ENCODE measurements at places on chromosomes 6 and 20. TPM values are rescaled to one million over a fixed set of nuclear protein-coding genes. Genes with fewer than 3 reads are reported as not detected.
A peak's percentile ranks its signal among the peaks of the same experiment; 100 is the strongest.

The DPPA5 gene
- total RNA-seq: not detected

The BMP2 gene
- not detected for total RNA-seq

The PRRT1 gene
- total RNA-seq: 0.13 TPM

DNA sequence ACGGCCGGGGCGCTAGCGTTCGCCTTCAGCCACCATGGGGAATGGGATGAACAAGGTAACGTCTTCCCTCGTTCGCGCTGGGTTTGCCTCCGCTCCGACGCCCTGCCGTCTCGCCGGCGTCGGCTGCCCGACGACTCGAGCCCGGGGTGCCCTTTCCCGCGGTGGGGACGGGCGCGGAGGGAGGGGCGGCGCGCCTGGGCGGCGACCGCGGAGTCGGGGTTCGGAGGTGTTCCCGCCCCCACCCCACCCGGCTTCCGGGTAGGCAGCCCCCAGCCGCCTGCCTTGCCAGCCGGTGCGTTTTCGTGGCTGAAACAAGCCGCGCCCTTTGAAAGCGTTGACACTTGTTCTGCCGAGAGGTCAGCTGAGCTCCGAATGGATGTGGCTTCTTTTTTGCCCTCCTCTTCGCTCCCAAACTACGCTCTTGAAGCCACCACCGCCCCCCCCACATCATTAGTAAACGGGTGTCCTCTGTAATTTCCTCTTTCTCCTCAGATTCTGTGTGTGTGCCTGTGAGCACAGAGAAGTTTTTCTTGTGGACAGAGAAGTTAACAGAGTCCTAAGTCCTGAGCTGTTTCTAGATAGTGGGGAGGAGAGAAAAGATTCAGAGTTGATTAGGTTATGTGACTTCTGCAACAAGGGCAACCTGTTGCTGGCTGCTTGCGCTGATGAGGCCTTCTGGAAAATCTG lies 362 bp downstream of the DUSP22 start:
- peak; percentile 89 for DNase-seq
- peaks cover 19% of the 10 kb centered on the region for H3K36me3 ChIP-seq
- H3K27me3 ChIP-seq: peaks cover 4% of the 10 kb centered on the region

The ADISSP gene
- 23.4 TPM for total RNA-seq

GRCh38 chr6:47135772-47136171 lies 93.6 kb upstream of the ADGRF1 start:
- no peak overlapping the region for H3K27ac ChIP-seq
- no peaks in the 10 kb centered on the region for H3K36me3 ChIP-seq
- no peak overlapping the region for H3K4me3 ChIP-seq
- DNase-seq: no peak
- no peaks in the 10 kb centered on the region for H3K27me3 ChIP-seq
- H3K4me1 ChIP-seq: no peaks in the 10 kb centered on the region

The TBCC gene
- total RNA-seq: 33.7 TPM

The CAGE1 gene
- not detected for total RNA-seq

The CDC5L gene
- total RNA-seq: 23.8 TPM

- DNase-seq: no peak
- H3K27ac ChIP-seq: no peak overlapping the region
- no peak overlapping the region for H3K4me3 ChIP-seq
- H3K4me1 ChIP-seq: no peaks in the 10 kb centered on the region
Observed at GRCh38 chr20:18851629-18852028, 38.0 kb downstream of the SCP2D1 start.

DNA sequence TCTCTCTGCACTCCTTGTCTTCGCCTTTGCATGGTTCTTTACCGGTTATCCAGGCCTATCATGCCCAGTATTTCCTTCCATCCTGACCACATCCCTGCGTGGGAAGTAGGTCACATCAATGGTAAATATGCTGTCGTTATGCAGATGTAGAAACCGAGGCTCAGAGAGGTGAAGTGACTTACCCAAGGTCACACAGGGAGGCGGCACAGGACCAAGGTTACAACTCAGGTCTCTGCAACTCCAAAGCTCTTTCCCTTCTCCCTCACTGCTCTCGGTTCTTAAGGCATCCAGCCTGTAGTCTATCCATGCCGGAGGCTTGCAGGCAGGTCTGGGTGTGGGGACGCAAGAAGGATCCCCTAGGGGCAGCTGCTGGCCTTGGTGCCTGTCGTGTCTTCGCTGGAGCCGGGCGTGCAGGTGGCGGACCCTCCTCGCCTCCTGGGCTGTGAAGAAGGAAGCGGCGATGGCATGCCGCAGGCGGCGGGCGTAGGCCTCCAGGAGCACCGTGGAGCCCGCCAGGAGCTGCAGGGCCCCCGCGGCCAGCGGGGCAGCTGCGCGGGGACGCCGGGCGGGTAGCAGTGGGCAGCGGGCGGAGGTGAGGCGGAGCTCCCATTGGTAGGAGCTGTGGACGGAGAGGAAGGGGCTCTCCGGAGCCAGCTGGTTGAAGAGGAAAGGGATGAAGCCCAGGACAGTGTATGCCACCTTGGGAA lies 9.1 kb downstream of the OCSTAMP start:
- H3K27ac ChIP-seq: no peak overlapping the region
- H3K36me3 ChIP-seq: no peaks in the 10 kb centered on the region
- no peak for DNase-seq
- no peak overlapping the region for H3K4me3 ChIP-seq
- H3K27me3 ChIP-seq: peaks cover 18% of the 10 kb centered on the region
- peaks cover 22% of the 10 kb centered on the region for H3K4me1 ChIP-seq

The KIF25 gene
- total RNA-seq: not detected

DNA sequence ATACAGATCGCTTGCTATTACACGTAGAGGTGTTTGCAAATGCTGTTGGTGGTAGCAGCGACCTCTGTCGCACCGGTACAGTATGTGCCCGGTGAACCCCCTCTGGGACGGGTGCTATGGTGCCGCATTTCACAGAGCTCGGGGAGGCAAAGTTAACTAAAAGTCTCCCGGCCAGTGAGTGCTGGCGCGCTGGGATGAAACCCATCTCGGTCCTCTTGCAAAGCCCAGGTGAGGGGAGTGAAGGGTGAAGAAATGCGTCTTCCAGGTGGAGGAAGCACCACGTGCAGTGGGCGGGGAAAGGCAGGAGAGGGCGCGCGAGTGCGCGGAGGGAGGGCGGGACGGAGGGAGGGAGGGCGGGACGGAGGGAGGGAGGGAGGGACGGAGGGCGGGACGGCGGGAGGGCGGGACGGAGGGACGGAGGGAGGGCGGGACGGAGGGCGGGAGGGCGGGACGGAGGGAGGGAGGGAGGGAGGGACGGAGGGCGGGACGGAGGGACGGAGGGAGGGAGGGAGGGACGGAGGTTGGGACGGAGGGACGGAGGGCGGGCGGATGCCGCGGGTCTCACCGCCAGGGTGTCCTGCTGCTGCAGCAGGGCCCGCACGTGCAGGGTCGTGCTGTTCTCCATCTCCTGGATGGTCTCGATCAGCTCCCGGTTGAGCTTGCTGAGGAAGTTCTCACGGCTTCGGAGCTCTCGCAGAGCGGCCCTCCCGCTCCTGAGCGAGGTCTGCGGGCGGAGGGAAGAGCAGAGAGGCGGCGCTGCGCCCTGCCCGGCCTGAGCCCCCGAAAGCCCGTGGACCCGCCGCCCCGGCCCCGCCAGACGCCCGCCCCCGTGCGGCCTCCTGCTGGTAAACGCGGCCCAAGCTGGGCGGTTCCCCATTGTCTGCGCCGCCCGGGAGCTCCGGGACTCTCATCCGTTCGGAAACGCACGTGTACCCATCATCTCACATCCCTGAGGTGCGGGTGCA lies 11.7 kb downstream of the C20orf96 start:
- peaks cover 8% of the 10 kb centered on the region for H3K36me3 ChIP-seq
- no peaks in the 10 kb centered on the region for H3K27me3 ChIP-seq
- DNase-seq: no peak

DNA sequence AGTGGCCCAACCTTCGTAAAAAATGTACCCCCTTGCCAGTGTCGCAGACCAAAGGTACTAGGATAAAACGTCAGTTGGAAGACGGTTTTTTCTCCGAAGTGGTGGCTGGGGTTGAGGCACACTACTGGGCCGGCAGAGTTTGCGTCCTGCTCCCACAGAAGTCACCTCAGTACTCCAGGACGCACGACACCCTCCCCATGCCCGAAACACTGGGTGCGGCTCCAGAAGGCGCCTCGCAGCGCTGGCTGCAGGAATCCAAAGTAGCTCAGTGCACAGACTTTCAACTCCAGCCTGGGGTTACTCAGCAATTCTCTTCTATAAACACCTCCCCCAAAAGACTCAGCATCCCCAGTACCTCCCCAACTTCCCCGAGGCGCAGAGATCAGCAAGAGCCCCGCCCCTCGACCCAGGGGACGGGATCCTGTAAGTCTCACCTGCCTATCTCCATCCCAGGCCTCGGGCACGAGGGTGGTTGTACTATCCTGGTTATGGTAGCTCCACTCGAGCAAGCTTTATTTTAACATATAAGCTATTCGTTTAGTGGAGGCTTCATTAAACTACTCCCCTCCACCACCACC lies 88.2 kb downstream of the ZFP64 start:
- DNase-seq: no peak
- H3K4me1 ChIP-seq: peaks cover 22% of the 10 kb centered on the region
- peaks cover 35% of the 10 kb centered on the region for H3K27me3 ChIP-seq
- no peaks in the 10 kb centered on the region for H3K36me3 ChIP-seq
- no peak overlapping the region for H3K27ac ChIP-seq

The FRS3 gene
- total RNA-seq: 4.0 TPM

The TJAP1 gene
- total RNA-seq: 36.6 TPM

The BCLAF1 gene
- total RNA-seq: 132 TPM

The SRMS gene
- total RNA-seq: not detected

- H3K36me3 ChIP-seq: no peaks in the 10 kb centered on the region
- no peak overlapping the region for H3K27ac ChIP-seq
- peaks cover 19% of the 10 kb centered on the region for H3K27me3 ChIP-seq
- H3K4me1 ChIP-seq: peaks cover 5% of the 10 kb centered on the region
Observed at GRCh38 chr6:158843751-158844683, 24.8 kb upstream of the EZR start.

DNA sequence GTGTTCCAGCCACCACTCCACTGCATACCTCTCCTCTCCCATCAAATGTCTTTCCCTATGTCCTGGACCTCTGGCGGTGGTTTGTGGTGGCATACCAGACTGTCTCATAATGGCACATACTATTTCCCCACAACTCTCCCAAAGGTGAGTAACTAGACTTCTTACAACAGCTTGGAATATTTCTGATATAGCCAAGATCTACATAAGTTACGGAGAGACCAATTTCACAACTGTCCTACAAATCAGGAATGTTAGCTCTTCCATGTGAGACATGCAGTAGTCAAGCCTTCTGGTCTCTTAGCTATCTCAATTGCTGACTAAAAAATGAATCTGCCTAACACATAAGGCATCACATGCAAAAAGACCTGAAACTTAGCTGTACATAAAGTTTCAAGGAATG lies 588.9 kb downstream of the RNF144B start:
- DNase-seq: no peak
- no peaks in the 10 kb centered on the region for H3K4me1 ChIP-seq
- no peak overlapping the region for H3K4me3 ChIP-seq
- no peaks in the 10 kb centered on the region for H3K36me3 ChIP-seq

DNA sequence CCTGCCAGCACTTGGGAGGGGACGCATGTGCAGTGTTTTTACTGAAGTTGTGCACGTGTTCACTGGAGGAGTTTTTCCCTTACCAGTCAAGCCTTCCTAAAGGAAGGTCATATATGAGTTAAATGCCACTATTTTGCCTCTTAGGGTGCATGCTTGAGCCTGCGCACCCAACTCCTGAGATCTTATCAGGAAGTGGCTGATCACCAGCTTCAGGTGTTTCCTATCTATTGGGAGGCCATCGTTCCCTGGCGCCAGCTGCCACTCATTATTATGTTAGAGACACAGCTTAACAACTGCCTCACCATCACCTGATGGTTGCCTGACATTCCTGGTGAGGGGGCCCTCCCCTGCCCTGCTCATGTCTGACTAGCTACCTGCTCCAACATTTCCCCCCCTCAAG lies 8.5 kb downstream of the ERVFRD-1 start:
- H3K27ac ChIP-seq: no peak overlapping the region
- H3K27me3 ChIP-seq: no peaks in the 10 kb centered on the region
- peaks cover 41% of the 10 kb centered on the region for H3K36me3 ChIP-seq
- H3K4me3 ChIP-seq: no peak overlapping the region

The SLC22A7 gene
- total RNA-seq: not detected

DNA sequence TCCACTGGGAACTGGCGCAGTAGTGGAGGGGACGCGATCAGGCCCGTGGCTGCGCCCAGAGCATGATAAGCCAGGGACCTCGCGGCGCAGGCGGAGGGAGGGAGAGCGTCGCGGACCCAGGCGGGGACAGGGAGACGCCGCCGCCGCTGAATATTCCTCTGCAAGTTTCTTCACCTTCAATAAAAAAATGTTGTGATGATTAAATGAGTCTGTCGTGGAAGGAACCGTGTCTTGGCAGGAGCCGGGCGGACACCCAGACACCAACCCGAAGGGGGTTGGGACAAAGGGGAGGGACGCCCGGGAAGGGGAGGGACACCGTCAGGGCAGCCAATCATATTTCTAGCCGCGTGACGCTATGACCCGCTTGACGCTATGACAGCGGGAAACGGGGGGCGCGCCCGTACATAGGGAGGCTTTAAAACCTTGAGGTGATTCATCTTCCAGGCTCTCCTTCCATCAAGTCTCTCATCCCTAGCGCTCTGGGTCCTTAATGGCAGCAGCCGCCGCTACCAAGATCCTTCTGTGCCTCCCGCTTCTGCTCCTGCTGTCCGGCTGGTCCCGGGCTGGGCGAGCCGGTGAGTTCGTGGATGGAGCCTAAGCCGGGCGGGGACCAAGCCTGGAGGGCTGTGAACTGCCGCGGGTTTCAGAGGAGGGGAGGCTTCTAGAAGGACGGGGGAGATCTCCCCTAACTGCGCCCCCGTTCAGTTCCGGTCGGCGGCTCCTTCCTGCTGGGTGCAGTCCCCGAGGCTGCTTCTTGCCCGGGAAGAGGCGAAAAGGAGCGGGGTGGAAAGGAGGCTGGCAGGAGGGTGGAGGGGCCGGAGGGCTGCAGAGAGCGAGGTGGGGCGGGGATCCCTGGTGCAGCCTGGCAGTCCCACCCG lies at the start of gene ULBP2:
Gene ULBP2, plus strand, starts transcription at position 432 of the 878 bp plus-strand sequence. Its CDS starts 59 bp downstream, at position 491.
- H3K27ac ChIP-seq: peak within 1 kb of the TSS; percentile 61
- peaks cover 3% of the 10 kb centered on the region for H3K36me3 ChIP-seq
- H3K27me3 ChIP-seq: peaks cover 75% of the 10 kb centered on the region
- H3K4me3 ChIP-seq: peak within 1 kb of the TSS; percentile 92

- peak overlapping the region; percentile 91 for H3K27ac ChIP-seq
- no peaks in the 10 kb centered on the region for H3K27me3 ChIP-seq
- peak overlapping the region; percentile 52 for H3K4me3 ChIP-seq
- H3K36me3 ChIP-seq: peaks cover 39% of the 10 kb centered on the region
- DNase-seq: peak; percentile 39
Observed at GRCh38 chr20:33554914-33555420, 65.1 kb downstream of the CBFA2T2 start.

- peaks cover 16% of the 10 kb centered on the region for H3K27me3 ChIP-seq
- no peak for DNase-seq
- no peak overlapping the region for H3K27ac ChIP-seq
- no peak overlapping the region for H3K4me3 ChIP-seq
- no peaks in the 10 kb centered on the region for H3K36me3 ChIP-seq
Observed at GRCh38 chr20:50708845-50709635, 17.7 kb upstream of the RIPOR3 start.

The HAO1 gene
- not detected for total RNA-seq

- H3K27me3 ChIP-seq: peaks cover 6% of the 10 kb centered on the region
- no peak overlapping the region for H3K4me3 ChIP-seq
- no peaks in the 10 kb centered on the region for H3K36me3 ChIP-seq
- DNase-seq: no peak
- H3K4me1 ChIP-seq: peaks cover 10% of the 10 kb centered on the region
- no peak overlapping the region for H3K27ac ChIP-seq
Observed at GRCh38 chr6:112050429-112050828, 3.5 kb upstream of the CCN6 start.

GRCh38 chr20:61560361-61560853 lies 308.3 kb downstream of the CDH4 start:
- no peaks in the 10 kb centered on the region for H3K36me3 ChIP-seq
- no peaks in the 10 kb centered on the region for H3K4me1 ChIP-seq
- no peak overlapping the region for H3K4me3 ChIP-seq
- DNase-seq: no peak
- no peak overlapping the region for H3K27ac ChIP-seq

Data from activated CD4-positive, alpha-beta memory T cell treated with anti-CD3 and anti-CD28 coated beads, Interleukin-2, amount 10 ng/mL, durations not matched to agents 7 days and 5 days (primary cell).